Right ventricle myocardium inferior (tissue), 1 donor: ENCODE measurements at places on chromosomes 4 and X.

GRCh38 chrX:131827935-131828334 is 195.2 kb upstream of the STK26 start:
- DNase-seq, result no peak

DNA sequence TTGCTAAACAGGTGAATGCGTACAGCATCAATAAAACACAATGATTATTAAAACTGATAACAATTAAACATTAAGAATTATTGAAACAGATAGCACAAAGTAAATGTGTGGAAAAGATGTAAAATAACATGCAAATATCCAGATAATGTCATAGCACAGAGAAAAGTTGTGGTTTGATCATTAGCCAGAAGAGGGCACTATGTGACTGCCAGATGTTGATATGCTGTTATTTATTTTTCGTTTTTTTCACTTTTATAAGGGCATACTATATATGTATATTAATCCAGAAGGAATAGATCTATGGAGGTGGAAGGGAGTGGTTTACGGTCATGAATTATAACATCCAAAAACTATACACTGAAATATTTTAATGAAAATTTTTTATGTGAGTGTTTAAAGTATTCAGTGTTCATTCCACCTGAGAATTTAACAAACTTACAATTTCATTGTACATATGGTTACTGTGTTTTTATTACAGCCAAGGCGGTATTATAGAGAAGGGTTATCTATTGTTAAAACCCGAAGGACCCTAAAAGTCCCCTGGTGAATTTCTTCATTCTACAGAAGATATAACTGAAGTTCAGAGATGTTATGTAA is 211.9 kb upstream of the UGT8 start:
- DNase-seq, result no peak

GRCh38 chr4:2264481-2265041 is 2.7 kb upstream of the MXD4 start:
- DNase-seq, result peak; percentile 61

DNA sequence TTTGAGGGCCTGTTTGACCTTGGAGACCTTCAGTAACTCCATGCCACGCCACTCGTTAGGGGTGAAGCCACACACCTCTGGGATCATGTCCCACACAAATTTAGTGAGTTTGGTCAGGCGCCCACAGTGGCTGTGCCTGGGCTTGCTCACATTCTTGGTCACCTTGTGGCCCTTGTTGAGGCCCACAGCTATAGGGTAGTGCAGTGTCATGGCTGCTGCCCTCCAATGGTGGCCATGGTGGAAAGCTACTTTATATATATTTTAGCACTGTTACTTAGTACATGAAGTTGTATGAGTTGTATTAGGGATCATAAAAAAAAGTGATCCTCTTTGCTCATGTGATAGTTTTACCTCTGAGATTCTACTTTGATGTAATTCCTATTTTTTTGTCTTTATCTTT is 985 bp upstream of the CXCL11 start:
- DNase-seq, result no peak

- no peak for DNase-seq
These were observed 23.1 kb downstream of the EIF4E start for GRCh38 chr4:98905839-98906238.

- DNase-seq, result no peak
These were observed 332.9 kb downstream of the EPHA5 start for GRCh38 chr4:65337371-65337770.

GRCh38 chr4:124711471-124712371 is 811 bp downstream of the ANKRD50 start:
- DNase-seq, result peak; percentile 66

DNA sequence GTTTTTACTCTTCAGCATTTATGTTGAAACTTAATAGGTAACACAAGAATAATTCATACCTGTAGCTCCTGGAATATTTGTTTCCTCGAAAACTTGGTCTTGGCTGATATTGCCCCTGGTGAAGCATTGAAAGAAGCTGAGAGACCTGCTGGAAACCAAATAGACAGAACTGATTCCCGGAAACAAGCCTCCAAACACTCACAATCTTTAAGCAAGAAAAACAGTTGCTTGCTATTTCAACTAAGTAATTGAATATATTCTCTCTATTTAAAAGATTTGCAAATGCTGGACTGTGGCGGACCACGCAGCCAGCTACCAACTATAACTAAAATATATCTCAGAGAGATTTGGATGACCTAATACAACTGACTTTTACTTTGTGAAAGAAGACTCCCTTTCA is 3.6 kb downstream of the PCDH18 start:
- no peak for DNase-seq

DNA sequence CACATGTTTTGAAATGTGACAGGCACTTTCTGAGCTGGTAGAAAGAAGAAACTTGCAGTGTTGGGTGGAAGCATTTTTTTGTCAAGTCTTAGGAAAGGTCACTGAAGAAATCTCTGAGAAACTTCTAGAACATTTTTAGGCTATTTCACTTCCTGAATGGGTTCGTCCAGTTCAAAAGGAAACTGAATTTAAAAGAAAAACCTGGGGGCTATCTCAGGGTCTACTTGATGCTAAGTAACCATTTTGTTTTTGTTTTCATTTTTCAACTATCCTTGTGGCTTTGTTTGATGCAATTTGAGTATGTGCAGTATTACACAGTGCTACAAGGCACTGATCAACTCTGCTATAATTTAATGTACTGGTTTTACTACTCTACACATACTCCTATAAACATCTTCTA is 34.0 kb upstream of the AMOT start:
- no peak for DNase-seq

DNA sequence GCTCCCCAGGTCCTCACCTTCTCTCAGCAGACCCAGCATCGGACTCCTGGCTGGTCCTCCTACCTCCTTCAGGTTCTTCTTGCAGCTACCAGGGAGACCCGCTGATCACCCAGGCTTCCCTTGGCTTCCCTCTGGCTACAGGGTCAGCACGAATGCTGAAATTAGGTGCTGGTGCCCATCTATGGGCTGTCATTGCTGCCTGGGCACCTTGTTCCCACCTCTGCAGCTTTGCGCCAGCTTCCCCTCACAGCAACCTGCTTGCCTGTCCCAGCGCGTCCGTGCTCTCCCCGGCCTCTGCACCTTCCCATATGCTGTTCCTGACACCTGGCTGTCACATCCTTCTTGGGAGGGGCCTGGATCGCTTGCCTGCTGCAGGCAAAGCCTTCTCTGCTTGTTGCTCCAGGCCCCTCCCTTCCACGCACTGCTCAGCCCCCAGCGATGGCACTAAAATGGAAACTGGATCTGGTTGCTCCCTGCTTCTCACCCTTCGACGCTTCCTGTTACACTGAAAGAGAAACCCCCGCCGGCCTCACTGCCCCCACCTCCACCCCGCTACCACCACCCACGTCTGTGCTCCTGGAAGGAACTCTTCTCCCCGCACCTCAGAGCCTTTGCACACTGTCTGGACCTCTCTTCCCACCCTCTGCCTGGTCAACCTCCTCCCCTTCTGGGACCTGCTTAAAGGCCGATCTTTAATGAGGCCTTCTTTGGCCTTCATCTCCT is 22.2 kb downstream of the C4orf50 start:
- no peak for DNase-seq

DNA sequence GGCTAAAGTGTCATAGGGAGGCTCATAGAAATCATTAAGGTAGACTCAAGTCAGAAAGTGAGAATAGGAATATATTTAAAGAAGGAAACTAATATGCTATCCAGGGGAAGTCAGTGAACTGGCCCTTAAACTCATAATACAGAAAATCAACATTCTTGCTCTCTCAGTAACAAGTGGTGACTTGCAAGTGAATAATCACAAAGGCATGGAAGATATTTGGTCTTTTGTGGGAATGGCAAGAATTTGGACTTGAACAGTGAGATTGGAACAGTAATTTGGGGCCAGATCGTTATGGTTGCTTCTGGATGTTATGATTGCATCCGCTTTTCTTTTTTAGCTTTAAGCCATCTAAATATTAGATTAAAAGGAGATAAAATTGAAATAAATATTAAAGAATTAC is 103.8 kb downstream of the TBC1D19 start:
- no peak for DNase-seq
